Chondrocyte (in vitro differentiated cells): ENCODE measurements at places on chromosomes 16 and 17. TPM values are rescaled to one million over a fixed set of nuclear protein-coding genes. Genes with fewer than 3 reads are reported as not detected.

ATP2A1 gene
- total RNA-seq: 0.31 to 1.8 TPM (median 0.42 TPM) in 3 replicates

SHCBP1 gene
- 6.4 to 10.3 TPM (median 6.9 TPM) in 3 replicates for total RNA-seq

BCL6B gene
- not detected in 3 replicates for total RNA-seq

SLC5A10 gene
- total RNA-seq: not detected in 3 replicates

SNTB2 gene
- 38.4 to 49.5 TPM (median 49.1 TPM) in 3 replicates for total RNA-seq

CCL17 gene
- not detected in 3 replicates for total RNA-seq

RPL27 gene
- total RNA-seq: 738 to 860 TPM (median 747 TPM) in 3 replicates

AATK gene
- total RNA-seq: 0.48 to 0.67 TPM (median 0.51 TPM) in 3 replicates
